ENCODE measurements at places on chromosomes 7 and 10.

GRCh38 chr10:24396396-24396795 lies 187.5 kb downstream of the KIAA1217 start:
- no peak for DNase-seq

GRCh38 chr7:12094365-12094921 lies 116.7 kb upstream of the TMEM106B start:
- no peak for DNase-seq

DNA sequence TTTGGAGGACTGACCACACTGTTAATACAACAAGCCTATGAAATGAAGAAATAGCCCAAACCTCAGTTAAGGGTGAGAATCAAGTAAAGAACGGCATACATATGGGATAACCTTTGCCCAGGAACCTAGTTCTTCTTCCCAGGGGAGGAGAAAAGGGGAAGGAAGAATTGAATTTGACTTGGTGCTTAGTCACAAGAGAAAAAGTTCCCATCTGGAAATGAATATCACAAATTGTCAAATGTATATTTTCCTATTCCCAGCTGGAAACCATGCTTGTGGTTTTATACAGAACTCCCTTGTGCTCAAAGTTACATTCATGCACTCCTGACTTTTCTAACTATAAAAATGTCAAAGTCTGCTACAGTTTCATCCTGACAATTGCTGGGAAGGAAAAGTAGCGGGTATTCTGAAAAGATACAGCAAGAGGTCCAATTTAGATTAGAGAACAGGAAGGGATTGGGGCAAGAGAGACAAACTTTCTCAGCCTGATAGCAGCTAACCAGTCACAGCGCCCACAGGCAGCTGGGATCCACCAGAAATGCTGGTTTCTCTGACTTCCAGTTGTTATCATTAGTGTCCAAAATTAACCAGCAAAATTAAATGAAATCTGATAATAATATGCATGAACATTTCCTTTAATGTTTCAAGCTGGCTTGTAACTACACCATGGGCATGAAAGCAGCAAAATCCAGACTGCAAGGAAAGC lies 18.6 kb upstream of the GSAP start:
- no peak for DNase-seq

- DNase-seq = no peak
These were observed 10.6 kb downstream of the LRIT2 start for GRCh38 chr10:84214612-84215235.

DNA sequence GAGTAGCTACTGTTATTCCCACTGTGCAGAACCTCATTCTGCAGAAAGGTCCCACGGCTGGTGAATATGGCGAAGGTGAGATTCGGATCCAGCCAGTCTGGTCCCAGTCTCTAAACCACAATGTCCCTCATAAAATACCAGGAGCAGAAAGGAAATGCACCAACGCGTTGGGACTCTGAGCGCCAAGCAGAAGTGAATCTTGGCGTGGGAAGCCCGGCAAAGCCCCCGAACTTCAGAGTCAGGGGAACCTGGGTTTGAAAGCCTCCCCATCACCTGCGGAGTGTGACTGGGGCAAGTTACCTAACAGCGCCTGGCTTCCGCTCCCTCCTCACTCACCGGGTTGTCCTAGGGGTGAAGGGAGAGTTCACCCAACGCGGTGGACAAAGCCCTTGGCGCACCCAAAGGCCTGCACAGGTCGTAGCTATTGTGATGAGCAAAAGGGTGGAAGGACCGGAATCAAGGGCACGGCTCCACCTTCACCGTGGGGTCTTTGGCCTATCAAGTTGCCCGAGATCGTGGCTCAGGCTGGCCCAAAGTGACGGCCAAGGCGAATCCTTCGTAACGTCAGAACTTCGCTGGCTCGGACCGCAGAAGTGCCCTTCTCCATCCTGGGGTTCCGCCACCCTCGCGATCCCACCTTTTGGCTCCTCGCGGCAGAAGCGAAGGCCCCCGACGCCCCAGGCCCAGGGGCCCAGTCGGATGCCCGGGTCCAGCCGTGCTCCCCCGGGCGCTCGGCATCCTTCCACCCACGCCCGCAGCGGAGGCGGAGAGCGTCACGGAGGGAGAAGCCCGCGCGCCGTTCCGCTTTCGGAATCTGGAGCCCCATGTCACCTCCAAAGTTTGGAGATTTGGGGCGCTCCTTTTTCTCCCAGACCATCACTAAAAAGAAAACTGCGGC lies 811 bp downstream of the RGS10 start:
- DNase-seq = no peak

DNA sequence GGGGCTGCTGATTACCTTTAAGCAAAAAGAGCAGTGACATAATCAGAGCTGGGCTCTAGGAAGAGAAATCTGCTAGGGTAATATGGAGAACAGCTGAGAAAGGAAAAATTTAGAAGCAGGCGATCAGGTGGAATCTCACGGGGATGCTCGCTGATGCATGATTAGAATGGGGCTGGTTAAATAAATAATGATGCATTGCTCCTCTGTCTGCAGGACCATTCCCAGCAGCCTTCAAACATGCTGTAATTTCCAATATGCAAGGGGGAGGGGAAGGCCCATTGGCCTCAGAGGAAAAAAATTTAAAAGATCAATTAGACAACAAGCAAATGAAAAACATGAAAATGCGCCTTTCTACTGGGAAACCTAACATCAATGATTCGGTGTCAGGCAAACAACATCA lies 65.6 kb upstream of the C10orf90 start:
- no peak for DNase-seq

DNA sequence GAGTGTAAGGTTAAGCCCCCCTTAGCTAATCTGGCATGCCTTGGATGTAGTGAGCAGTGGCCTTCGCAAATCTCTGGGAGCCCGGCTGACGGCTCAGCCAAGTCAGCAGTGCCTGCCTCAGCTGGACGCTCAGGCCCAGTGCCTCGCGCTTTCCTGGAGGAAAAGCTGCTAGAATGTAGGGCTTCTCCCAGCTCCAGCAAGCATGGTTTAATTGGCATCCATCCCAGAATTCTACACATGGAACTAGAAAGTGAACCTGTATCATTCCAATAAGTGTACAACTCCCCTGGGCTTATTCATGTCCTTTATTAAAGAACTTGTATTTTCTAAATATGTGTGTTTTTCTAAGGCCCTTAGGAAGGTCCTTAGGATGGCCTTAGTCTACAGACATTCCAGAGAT lies 287.8 kb upstream of the SHH start:
- DNase-seq = no peak

- no peak for DNase-seq
These were observed 124.5 kb upstream of the KCTD7 start for GRCh38 chr7:66504131-66504530.

DNA sequence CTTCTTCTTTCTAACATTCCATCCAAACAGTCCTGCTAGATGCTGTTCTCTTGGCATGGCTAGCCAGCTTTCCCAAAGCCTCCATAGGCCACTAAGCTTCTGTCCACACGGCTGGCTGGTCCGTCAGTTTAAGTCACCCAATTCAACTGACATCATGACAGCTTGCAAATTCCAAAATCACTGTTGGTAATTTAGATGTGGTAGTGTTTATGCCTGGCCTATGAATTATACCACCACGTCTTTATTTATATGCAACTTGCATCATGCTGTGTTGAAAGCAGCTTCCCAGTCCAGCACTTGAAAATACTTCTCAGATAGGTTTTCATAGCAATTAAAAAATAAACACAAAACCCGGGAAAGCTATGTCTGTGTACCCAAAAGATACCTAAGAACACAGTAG lies 2.2 kb upstream of the VIM start:
- no peak for DNase-seq

- peak; percentile 14 for DNase-seq
These were observed 12.0 kb downstream of the IFIT5 start for GRCh38 chr10:89426230-89426868.

- no peak for DNase-seq
These were observed 695.5 kb downstream of the INHBA start for GRCh38 chr7:41007351-41007751.

- no peak for DNase-seq
These were observed 4.9 kb downstream of the ABCC2 start for GRCh38 chr10:99787311-99787710.

DNA sequence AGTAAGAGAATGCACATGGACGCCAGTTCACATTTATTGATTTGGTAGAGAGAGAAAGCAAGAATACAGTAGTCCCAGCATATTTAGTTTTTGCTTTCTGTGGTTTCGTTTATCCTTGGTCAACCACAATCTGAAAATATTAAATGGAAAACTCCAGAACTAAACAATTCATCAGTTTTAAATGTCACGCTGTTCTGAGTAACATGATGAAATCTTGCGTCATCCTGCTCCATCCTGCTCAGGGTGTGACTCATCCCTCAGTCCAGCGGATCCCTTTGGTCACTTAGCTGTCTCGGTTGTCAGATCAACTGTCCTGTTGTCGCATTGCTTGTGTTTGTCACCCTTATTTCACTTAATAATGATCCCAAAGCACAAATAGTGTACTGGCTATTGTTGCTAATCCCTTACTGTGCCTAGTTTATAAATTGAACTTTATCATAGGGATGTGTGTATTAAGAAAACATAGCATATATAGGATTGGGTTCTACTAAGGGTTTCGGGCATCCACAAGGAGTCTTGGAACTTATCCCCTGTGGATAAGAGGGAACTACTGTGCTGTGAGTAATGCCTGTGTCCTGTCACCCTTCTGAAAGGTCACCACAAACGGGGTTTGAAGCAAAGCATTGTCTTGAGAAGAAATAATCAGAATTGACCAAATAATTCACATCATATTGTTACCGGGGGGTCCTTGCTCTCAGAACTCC lies 73.6 kb downstream of the OTUD1 start:
- no peak for DNase-seq

GRCh38 chr7:121730869-121731268 lies 142.1 kb upstream of the PTPRZ1 start:
- no peak for DNase-seq

DNA sequence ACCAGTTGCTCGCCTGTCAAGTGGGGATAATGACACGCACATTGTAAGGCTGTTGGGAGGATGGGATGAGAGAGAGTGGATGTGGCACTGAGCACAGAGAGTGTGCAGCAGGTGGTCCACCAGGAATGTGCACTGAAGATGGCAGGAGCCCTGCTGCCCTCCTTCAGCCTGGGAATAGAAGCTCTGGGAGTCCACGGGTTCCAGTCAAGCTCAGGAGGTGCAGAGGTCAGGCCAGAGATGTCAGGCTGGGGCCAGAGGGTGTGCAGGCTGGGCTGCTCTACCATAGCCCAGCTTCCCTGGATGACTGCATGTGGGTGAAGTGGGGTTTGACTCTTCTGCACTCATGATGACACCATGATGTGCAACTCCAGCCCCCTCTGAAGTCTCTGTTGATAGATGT lies 58.7 kb downstream of the C10orf120 start:
- no peak for DNase-seq

DNA sequence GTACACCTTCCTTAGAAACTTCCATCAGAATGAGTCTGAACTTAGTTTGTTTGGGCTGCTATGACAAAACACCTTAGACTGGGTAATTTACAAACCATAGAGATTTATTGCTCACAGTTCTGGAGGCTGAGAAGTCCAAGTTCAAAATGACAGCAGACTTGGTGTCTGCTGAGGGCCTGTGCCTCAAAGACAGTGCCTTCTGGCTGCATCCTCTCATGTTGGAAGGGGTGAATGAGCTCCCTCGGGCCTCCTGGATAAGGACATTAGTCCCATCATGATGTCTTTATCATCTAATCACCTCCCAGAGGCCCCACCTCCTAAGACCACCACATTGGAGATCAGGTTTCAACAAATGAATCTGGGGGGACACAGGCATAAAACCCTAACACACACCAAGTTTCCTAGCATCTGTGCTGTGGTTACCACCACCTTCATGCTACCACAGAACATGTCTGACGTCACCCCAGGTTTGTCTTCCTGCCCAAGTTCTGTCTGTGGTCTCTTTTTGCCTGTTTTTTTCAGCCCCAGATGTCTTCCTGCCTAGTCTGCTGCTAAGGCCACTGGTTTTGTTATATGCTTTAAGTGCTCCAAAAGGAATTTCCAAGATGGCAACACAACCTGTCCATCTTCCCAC lies 150.9 kb upstream of the COBL start:
- DNase-seq = no peak

- no peak for DNase-seq
These were observed 383.9 kb downstream of the AUTS2 start for GRCh38 chr7:69982197-69982596.

DNA sequence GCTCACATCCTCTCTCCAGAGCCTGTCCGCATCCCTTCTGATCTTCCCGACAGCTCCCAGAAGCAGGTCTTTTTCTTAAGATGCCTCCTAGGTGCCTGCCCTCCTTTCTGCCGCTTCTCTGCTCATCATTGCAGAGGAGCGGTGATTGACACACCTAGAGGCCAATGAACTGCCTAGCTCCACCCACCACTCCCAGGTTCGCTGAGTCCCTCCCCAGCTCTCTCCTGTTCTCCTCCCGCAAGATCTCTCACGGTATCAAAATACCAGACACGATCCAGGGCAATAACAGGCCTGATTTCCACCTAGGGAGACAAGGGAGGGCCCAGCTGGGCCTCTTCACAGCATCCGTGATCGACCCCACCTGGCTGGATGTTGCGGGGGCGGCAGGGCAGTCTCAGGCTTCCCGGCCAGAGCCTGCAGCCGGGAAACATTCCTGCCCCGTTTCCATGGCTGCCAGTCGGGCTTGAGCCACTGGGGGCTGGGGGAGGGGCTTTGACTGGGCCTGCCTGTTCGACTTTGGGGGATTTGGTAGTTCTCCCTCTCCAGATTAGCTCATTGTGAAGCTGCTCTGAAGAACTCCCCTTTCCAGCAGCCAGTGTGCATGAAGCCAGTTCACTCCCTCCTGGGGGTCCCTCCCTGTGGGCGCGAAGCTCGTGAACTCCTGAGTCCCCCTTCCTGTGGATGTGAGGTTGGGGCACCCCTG lies 373.5 kb downstream of the RPS24 start:
- peak; percentile 76 for DNase-seq

- no peak for DNase-seq
These were observed 121.5 kb downstream of the TPST1 start for GRCh38 chr7:66326501-66327215.

DNA sequence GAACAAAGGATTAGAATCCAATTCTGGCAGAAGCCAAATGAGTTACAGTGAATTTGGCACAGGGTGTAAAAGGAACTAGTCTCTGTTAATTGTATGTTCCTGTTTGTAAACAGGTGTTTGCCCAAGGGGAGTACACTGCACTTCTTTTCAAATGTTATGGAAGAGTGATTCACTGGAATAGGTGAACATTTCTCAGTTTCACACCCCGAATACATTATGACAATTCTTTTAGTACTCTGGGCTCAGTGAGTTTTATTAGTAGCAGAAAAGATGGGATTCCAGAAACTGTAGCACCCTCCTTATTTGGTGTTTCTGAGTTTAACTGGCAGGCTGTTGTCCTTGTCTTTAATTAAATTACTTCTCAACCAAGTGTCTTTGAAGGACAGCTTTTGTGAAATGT lies 329.2 kb downstream of the BBS9 start:
- no peak for DNase-seq

DNA sequence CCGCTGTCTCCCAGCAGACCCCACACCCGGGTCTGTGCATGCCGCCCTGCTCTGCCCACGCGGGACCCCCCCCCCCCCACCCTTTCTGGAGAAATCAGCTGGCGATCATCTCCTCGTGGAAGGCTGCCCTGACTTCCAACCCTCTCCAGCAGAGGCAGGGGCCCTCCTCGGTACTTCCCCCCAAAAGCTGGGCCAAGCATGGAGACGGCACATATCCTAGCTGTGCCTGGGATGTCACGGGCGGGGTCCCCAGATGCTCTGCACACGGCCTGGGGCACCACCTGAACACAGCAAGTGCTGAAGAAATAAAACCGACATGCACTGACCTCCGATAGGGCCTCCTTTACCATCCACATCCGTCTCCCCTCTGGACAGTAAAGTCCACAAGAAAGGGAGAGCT lies 96.0 kb downstream of the DIP2C start:
- no peak for DNase-seq

- no peak for DNase-seq
These were observed 44.0 kb downstream of the LMBR1 start for GRCh38 chr7:156848979-156849378.

GRCh38 chr10:43902842-43903241 lies 254.2 kb upstream of the ZNF32 start:
- no peak for DNase-seq
